ENCODE measurements at places on chromosomes 6 and 20. TPM values are rescaled to one million over a fixed set of nuclear protein-coding genes. Genes with fewer than 3 reads are reported as not detected.

PBOV1 gene
- not detected for total RNA-seq

OOEP gene
- total RNA-seq = not detected

KHDRBS2 gene
- total RNA-seq = 0.82 TPM

- DNase-seq = peak; percentile 85
Measured at GRCh38 chr20:47727170-47727880, 58.0 kb downstream of the SULF2 start.

DNA sequence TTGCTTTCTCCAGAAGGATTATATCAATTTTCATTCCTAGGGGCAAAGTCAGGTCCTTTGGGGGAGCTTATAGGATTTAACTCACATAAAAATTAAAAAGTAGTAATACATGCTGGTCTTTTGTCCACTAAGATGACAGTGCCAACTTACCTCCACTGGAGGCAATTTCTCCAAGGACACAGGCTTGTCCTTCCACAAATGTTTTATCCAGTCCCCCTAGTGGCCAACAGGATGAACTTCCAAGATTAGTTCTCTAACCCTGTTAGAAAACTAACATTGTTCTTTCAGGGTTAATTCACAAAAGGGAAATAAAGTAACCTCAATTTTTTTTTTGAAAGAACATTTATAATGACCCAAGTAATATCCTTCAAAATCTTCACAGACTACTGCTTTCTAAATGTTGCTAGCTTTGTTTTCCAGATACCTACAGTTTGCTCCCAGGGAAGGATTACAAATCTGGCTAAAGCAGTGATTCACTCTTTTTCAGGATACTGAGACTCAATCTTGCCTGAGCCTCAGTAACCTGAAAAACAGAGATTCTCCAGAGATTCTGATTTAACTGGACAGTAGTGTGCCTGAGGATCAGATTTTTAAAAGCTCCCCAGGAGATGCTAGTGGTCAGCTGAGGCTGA lies 31.7 kb upstream of the UBR2 start:
- DNase-seq = no peak

GRCh38 chr6:110874880-110875547 lies 429 bp downstream of the AMD1 start:
- DNase-seq = peak; percentile 74

- no peak for DNase-seq
Measured at GRCh38 chr6:21601932-21602390, 8.4 kb downstream of the SOX4 start.

DNA sequence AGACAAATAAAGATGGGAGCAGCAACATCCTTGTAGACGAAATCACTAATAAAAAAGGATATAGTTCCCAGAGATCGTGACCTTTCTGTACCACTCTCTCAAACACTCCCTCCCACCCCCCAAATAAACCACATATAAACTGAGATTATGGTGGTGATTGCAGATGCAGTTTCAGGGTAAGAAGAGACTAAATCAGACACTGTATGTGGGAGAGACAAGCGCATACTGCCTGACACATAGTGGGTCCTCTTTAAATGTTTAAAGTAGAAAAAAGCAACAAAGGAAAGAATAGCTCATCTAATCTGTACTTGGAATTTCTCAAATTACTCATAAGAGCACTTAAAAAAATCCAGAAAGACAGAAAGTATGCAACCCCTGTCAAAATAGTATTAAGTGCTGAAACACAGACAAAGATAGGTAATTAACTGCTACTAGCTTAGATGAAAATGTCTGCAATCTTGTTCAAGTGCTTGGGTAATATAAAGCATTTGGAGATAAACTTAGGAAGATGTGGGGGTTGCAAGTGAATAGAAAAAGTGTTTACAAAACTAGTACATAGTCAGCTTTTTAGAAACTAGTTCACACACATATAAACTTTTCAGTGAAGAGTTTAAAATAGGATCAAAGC lies 151.6 kb downstream of the BACH2 start:
- DNase-seq = no peak

DNA sequence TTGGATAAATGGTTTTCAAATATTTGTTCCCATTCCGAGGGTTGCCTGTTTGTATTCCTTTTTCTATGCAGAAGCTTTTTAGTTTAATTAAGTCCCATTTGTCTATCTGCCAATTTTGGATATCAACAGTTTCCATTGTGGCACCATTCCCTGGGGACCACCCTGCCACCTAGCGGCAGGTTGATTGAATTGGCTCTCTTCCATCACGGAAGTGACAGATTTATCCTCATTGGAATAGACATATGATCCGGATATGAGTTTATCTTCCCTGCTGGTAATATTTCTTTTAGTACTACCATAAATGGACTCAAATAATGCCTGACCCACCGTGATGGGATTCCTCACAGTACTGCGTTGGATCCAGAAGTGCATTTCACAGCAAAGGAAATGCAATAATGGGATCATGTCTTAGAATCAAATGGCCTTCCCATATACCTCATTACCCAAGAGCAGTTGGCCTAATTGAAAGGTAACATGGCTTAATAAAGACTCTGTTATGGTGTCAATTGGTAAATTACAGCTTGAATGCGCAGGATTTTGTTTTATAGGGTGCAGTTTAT lies 327.0 kb downstream of the BMP2 start:
- no peak for DNase-seq

DNA sequence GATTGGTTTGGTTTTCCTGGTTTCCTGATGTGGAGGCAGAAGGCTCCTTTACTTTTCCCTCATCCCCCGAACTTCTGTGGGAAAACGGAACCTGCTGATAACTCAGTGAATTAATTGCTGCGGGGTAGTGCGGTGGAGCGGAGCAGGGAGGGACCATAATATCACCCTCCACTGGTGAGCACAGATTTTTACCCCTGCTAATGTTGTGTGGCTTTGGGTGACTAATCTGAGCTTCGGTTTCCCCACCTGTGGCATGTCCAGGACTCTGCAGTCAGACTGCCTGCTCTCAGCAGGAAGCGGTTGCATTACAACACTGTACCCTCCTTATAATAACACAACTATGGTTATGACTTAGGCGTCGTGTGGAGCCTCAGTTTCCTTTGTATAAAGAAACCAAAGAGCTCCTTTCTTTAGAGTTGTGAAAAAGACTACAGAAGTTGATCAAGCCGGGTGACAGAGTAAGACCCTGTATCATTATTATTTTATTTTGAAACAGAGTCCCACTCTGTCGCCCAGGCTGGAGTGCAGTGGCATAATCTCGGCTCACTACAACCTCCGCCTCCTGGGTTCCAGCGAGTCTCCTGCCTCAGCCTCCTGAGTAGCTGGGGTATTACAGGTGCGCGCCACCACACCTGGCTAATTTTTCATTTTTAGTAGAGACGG lies 2.2 kb upstream of the ID1 start:
- DNase-seq = no peak
